ENCODE measurements at places on chromosomes 11 and 22.

DNA sequence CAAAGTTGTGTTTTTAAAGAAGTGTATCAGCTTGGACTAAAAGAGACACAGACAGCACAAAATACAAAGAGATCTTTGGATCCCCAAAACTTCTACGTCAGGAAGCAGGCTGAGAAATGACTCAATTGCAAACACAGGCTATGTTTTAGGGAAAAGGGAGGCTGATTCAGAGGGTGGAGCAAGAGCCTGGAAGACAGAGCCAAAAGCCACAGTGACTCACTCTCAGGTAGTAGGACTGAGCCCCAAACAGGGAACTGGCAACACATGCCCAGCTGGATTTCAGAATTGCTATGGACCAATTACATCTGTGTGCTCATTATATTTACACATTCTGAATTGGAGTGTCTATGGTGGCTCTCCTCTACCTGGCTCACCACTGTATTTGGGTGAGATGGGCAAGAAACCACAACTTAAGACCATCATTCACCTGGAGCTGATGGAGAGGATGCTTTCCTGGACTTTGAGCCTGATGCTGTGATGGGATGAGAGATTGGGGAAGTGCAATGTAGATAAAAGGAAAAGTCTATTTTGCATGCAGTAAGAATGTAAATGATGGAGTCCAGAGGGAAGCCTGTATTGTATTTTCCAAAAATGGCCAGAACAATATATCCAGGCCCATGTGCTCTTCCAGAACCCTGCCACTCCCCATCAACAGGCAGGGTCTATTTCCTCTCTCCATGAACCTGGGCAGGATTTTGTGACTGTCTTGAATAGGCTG, 20.8 kb upstream of the LINC01488 start:
- no peak for DNase-seq

- DNase-seq, result no peak
Measured at GRCh38 chr22:43419371-43420080, 7.7 kb downstream of the MPPED1 start.

- DNase-seq, result peak; percentile 63
Measured at GRCh38 chr11:57213342-57214097, 23.5 kb downstream of the APLNR start.

GRCh38 chr22:30038219-30038618, 42.0 kb upstream of the HORMAD2 start:
- no peak for DNase-seq

GRCh38 chr11:2153581-2154194, 7.3 kb downstream of the INS start:
- no peak for DNase-seq

DNA sequence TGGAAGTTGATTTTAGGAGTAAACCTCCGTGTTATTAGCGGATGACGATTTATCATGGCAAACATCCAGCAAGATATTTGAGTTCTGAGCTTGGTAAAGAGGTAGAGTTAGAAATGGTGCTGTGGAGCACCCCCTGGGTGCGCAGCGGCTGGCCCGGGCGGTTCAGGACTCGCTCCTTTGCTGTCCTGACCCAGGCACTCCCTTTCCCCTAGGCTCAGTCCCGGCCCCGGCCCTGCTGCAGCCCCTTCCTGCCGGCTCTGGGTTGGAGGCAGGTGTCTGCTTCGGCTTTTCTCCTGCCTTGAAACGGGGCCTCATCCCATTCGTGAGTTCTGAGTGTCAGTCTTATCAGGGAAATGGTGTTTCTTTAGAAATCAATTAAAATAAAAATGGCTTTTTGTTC, 33.4 kb downstream of the AP2A2 start:
- DNase-seq, result no peak

DNA sequence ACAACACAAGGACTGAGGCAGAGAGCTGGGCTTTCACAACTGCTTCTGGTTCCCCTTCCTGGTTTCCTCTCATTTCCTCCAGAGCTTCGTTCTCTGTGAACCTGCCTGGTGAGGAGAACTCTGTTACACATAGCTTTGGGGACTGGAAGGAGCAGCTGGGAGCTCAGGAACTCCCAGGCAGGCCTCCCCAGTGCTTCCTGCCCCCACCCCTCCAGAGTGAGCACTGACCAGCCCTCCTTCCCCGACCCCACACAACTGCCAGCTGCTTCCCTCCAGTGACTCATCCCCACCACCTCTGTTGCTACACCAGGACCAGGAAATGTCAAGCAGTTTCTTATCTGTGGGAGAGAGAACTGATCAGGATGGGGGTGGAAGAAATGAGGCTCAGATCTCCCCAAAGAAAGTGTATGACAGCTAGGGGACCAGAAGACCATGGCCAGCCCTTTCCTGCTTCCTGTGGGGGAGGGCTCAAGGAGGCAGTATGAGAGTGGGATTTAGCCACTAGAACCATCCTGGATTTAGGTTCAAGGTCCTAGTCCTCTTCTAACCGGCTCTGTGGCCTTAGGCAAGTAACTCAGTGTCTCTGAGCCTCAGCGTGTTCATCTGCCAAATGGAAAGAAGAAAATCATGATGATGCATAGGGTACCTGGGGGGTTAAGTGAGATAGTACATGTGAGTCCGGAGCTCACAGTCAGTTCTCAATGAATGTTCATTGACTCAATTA, 4.5 kb upstream of the TP53I11 start:
- DNase-seq, result no peak

GRCh38 chr11:122951211-122951610, 30.4 kb downstream of the BSX start:
- no peak for DNase-seq

DNA sequence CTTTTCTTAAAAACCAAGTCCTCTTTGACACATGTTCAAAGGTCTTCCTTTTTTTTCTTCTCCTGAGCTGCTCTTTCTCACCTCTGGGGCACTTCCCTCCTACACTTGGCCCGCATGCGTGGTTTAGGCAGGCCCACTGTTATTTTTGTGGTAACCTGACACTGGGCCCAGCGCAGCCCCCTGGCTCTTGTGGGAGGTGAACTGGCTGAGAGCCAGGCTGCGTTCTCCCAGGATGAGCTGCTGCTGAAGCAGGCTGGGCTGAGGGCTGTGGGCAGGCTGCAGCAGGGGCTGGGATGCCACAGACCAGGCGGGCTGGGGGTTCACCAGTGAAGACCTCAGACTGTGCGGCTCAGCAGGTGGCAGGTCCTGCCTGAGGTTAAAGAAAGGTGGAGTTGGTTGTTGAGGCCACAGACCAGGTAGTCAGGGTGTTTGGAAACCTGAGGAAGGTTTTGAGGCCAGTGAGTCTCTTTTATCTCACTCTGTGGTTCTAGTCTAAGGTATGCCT, 72.4 kb downstream of the TEAD1 start:
- DNase-seq, result peak; percentile 74

- no peak for DNase-seq
Measured at GRCh38 chr11:63869171-63869591, 30.3 kb downstream of the MARK2 start.

- DNase-seq, result no peak
Measured at GRCh38 chr11:34679681-34680080, 58.8 kb downstream of the EHF start.

Measured in right kidney (tissue), 9 donors.